IMR-90 (cell line): ENCODE measurements at places on chromosomes 16 and 17.
A peak's percentile ranks its signal among the peaks of the same experiment; 100 is the strongest.

DNA sequence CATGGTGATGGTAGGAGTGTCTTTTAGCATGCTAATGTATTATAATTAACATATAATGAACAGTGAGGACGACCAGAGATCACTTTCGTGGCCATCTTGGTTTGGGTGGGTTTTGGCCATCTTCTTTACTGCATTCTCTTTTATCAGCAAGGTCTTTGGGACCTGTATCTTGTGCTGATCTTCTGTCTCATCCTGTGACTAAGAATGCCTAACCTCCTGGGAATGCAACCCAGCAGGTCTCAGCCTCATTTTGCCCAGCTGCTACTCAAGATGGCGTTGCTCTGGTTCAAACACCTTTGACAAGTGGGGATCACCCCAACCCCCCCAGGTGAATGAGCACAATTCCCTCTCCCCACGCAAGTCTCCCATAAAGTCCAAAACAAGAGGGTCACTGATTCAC, 49.3 kb upstream of the ETV4 start:
- no peak for DNase-seq

DNA sequence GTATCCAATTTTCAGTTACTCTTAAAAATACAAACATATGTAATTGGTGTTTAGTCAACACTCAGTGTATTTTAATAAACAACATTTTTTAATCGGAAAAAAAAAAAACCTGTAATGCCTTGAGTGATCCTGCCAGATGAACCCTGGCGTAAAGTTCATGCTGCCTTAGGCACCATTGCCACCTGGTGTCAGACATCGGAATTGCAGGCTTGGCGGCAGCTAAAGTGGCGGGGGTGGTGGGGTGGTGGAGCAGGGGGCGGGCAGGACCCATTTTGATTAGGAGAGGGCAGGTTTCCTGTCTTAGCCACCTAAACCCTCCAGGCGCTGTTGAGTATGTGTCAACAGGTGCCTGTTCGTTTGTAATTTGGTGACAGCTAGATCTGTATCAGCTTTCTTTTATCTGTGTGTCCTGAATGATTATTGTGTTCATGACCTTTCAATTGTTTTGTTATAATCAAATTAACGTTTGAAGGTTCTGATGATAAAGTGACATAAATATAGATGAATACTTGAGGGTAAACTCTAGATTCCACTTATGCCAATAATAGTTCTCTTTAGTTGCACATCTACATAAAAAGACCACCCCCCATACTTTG, 588.7 kb downstream of the CDH13 start:
- peak; percentile 44 for DNase-seq

DNA sequence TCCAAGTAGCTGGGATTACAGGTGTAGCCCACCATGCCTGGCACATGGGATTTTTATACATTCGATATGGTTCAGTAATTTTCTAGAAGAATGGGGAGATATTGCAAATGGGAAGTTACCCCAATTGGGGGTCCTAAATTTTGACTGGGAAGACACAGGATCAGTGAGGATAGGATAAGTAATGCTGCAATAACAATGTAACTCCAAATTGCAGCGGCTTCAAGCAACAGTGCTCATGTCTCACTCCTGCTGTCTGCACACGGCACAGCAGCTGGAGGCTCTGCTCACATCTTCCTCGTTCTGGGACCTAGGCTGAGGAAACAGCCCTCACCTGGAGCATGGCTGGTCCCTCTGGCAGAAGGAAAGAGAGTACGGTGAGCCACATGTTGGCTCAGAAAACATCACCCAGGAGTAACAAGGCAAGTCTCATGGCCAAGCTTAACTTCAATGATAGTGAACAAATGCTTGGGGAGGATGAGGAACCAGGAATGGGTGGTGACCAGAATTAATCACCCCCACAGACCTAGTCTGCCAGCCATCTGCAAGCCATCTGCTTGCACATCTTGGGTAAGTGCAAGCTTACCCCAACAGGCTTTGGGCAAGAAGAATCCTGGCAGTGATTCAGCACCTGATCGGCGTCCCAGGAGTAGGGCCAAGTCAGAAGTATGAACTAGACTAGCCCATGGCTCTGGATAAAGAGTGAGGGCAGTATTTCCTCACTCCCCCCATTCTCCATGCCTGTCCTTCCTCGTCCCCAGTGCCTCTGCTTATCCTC, 229.2 kb downstream of the COPRS start:
- peak; percentile 71 for DNase-seq

- DNase-seq, result no peak
Observed at GRCh38 chr16:1180549-1181403, 27.9 kb downstream of the CACNA1H start.

DNA sequence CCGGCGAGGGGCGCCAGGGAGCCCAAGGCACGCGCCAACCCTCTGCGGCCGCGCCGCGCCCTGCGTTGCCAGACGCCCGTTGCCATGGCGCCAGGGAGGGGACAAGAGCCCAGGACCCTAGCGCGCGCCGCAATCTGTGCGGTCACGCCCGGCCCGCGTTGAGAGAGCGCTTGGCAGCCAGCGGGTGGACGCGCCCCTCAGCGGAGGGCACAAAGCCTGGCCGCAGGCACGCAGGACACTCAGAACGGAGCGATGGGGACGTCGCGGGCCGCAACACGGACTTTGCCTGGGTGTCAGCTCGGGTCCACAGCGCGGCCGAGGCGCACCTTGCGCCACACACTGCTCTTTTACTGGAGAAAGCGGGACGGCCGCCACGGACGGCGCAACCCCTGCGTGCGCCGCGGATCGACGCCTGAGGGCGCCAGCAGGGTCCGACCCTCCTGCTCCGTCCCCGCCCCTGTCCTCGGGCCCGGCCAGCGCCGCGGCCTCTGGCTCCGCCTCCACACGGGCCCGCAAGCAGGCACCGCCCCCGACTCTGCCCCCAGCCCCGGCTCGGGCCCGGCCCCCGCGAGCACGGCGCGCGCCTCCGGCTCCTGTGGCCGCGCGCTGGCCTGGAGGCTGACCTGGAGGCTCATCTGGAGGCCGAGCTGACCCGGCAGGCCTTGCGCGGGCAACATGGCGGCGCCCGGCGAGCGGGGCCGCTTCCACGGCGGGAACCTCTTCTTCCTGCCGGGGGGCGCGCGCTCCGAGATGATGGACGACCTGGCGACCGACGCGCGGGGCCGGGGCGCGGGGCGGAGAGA, at the start of gene GFER:
Gene GFER (plus strand): TSS at position 650 of the 803 bp plus-strand sequence. CDS start 26 bp downstream, at position 676.
- peak; percentile 93 for DNase-seq

DNA sequence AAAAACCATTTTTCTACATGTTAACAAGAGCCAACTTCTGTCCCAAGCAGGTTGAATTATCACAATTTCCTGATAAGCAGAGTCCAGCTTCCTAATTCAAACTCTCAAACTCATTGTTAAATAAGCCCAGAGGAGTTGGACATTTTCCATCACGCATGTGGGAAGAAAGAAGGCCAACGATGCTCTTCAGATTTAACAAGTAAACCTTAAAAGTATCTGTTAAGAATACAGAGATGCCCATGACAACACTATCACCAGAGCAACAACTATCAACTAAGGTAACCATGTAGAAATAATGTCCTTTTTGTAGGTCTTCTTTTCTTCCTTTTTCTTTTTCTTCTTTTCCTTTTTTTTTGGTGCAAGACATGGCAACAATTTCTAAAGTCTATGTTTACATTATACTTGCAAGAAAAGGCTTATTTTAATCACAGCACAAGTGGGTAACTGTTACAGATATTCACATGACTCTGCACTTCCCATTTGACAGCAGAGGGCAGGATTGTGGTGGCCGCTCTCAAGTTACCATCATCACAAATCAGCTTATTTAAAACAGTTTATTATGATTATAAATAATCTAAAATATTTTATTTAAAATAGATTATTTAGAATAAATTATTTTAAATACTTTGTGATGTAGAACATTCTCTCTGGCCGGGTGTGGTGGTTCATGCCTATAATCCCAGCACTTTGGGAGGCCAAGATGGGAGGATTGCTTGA, 35.7 kb upstream of the DHRS7B start:
- peak; percentile 7 for DNase-seq

DNA sequence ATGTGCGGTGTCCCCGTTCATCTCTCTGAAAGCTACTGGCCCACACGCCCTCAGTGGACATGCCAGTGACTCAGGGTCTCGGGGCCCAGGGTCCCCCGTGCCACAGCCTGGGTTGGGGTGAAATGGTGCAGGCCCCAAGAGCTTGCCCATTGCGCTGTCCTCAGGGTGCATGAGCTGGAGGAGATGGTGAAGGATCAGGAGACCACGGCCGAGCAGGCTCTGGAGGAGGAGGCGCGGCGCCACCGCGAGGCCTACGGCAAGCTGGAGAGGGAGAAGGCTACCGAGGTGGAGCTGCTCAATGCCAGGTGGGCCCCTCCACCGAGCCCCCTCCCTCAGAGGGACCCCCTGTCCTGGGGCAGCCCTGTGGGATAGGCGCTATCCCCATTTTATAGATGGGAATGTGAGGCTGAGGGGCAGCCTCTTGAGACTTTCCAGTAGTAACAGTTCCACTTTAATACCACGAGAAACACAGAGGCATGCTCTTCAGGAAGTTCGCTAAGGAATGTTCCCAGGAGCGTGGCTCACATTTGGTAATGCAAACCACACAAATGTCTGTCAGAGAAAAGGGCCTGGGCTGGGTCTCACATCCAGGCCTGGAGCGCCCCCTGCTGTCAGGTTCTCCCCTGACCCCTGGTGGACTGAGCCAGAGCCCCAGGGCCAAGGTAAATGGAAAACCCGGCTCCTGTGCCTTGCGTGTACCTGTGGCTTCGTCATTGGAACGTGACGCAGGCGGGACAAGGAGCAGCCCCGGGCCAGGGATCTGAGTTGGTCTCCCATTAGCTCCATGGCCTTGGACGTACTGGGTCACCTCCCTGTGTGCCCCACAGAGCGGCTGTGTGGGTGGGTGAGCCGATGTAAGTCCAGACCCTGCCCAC, 133.7 kb downstream of the RAB11FIP4 start:
- DNase-seq, result peak; percentile 93

DNA sequence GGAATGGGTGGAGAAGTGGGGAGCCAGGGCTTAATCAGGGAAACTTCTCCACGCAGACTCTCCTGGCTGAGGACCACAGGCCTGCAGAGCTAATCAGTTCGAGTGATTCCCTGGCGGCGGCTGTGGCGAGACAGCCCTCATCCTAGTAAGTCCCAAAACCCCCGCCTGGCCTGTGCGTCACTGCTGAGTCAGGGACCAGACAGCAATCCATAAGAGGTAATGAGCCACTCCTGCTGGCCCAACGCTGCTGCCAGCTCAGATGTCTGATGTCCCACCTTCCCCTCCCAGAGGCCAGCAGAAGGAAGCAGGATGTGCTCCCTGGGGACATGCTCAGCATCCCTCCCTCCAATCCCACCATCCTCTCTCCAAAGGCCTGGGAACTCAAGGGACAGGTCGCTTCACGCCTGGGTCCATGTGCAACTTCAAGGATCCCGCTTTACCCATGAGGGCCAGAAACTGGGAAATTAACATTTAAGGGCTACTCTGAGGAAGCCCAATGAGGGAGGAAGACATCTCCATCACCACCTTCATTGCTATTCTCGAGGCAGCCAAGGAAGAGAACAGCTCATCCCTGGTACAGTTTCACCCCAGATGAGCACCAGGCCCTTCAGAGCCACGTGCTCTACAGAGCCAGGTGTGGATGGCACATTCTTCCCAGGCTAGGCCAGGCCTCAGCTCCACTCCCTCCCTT, 7.9 kb downstream of the ACLY start:
- peak; percentile 99 for DNase-seq

- no peak for DNase-seq
Observed at GRCh38 chr17:75271233-75271954, 363 bp upstream of the MIF4GD start.
